ENCODE measurements at places on chromosomes 3 and 15.

- DNase-seq: no peak
Observed at GRCh38 chr3:189272500-189273119, 100.8 kb downstream of the TPRG1 start.

- no peak for DNase-seq
Observed at GRCh38 chr15:78854833-78855372, 17.8 kb upstream of the MORF4L1 start.

DNA sequence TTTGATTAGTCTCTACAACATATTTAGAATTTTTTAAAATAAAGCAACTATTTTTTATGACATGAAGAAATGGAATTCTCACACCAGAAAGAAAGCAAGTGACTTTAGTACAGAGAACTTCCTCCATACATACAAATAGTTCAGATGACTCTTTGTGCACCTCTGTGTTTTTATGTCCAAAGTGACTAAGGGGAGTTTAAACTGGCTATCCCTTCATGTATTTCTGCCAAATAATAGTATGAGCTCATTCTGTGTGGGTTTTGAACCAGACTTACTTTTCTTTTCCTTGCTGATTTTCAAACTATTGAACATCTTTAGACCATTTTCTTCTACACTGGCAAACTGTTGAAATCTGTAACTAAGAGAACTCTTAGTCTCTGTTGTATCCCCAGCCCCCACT is 196.3 kb downstream of the EPHA3 start:
- no peak for DNase-seq

GRCh38 chr3:122513386-122514122 is 1.2 kb downstream of the KPNA1 start:
- no peak for DNase-seq

- no peak for DNase-seq
Observed at GRCh38 chr15:58313304-58313703, 118.5 kb upstream of the LIPC start.

Measured in stimulated activated CD8-positive, alpha-beta memory T cell treated with anti-CD3 and anti-CD28 coated beads, Interleukin-4, amount 100 ng/mL, for 24 hours (primary cell).